CD4-positive, alpha-beta T cell treated with Interleukin-4 for 1 hour (primary cell): ENCODE measurements at places on chromosomes 3 and 15.

DNA sequence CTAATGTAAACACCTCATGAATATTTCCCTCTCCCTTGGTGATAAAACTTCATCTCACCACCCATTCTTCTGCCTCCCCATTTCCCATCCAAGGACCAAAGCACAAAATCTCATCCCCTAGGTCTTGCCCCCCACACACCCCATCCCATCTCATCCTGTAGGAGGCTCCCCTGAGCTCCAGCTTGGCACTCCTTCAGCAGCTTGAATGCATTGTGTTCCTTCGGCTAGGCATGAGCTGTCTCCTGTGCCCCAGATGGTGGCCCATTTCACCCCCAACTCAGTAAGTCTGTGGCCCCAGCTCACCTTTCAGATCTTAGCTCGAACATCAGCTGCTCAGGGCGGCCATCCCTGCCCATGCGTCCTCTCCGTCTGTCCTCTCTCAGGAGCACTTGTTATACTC is 203.6 kb upstream of the NR2F2 start:
- DNase-seq, result no peak

DNA sequence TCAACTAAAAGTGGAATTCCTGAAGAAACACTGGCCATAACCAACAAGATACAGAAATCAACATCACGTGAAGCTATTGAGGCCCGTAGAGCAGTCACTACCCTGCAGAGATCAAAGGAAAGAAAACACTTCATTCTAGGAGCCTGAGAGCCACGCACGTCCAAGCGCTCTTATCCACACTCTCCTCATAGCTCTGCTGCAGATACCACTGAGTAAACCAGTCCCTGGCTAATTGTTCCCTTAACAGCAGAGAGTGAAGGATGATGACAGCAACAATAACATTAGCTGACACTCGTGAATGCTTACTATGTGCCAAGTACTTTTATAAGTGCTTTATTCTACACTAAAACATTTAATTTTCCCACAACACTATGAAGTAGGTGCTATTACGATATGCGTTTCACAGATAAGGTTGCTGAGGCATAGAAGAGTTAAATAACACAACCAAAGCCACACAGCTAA is 271.0 kb upstream of the GADL1 start:
- DNase-seq, result no peak

DNA sequence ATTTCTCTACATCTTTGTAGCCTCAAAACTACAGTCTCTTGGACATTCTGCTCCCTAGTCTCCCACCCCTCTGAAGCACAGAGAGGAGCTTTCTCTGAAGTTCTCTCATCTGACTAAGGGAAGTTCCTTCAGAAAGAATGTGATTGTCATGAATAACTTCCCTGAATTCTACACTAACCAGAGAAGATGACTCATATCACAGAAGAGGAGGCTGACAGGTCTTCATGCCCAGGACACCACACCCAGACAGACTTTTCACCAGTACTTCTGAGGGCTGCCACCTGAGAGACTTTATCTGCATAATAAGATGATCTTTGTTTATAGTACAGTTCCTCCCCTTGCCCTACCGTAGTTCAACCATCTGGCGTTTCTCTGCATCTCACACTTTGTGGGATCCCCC is 52.8 kb downstream of the CDIN1 start:
- DNase-seq, result no peak

GRCh38 chr3:126947429-126947828 is 35.5 kb upstream of the PLXNA1 start:
- no peak for DNase-seq

DNA sequence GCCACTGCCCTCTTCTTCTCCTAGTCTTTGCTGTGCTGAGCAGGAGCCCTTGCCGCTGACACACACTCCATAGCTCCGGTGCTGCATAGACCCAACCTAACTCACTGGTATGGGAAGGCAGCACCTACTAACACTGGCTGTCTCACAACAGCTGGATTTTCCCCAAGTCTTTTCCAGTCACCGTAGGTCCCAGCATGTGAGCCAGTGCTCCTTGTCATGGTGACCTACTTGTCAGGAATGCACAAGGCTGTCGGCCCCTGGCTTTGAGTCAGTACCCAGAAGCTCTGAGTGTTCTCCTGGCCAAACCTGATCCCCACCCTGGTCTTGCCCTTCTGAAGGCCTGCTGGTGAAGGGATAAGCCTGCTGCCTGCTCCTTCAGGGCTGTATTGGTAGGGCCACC is 25.7 kb downstream of the AMOTL2 start:
- DNase-seq, result no peak

DNA sequence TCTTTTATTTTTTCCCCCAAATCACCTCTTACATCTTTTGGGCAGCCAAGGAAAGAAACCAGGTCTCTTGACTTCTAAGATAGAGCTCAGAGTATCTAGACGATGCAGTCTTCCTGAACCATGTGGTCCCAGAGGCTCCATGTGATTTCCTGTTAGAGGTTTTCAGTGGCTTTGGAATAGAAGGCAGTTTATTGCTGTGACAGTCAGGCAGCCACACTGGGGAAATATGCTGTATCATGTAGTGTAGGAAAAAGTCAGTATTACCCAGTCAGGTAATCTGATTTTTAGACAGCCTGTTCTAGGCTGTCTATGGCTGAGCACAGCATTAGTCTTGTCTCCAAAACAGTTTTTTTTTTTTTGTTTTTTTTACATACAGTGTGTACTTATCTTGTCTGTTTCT is 294.3 kb downstream of the THSD4 start:
- DNase-seq, result no peak

GRCh38 chr3:33848624-33849347 is 50.4 kb downstream of the PDCD6IP start:
- DNase-seq, result no peak

DNA sequence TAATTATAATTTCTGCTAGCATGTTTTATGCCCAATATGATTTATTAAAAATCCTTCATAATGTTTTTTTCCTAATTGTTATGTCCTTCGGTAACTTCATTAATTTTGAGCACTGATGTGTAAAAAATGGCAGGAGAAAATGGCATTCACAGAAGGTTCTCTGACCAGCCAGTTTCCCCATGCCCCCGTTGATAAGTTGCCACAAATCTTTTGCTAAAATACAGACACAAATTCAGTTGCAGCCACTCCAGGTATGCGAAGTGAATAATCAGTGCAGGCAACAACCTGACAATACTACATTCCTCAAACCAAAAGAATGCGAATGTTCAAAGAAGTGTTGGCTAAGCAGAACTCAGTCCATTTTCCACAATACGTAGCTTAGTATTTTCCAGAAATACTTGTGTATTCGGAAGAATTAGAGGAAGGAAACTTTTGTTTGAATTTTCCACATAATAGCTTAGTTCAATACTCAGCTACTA is 32.7 kb downstream of the CHL1 start:
- DNase-seq, result no peak

GRCh38 chr15:83955806-83956265 is 279.7 kb upstream of the GOLGA6L4 start:
- DNase-seq, result peak; percentile 15

- no peak for DNase-seq
Measured at GRCh38 chr3:181493423-181493822, 218.3 kb upstream of the SOX2 start.

DNA sequence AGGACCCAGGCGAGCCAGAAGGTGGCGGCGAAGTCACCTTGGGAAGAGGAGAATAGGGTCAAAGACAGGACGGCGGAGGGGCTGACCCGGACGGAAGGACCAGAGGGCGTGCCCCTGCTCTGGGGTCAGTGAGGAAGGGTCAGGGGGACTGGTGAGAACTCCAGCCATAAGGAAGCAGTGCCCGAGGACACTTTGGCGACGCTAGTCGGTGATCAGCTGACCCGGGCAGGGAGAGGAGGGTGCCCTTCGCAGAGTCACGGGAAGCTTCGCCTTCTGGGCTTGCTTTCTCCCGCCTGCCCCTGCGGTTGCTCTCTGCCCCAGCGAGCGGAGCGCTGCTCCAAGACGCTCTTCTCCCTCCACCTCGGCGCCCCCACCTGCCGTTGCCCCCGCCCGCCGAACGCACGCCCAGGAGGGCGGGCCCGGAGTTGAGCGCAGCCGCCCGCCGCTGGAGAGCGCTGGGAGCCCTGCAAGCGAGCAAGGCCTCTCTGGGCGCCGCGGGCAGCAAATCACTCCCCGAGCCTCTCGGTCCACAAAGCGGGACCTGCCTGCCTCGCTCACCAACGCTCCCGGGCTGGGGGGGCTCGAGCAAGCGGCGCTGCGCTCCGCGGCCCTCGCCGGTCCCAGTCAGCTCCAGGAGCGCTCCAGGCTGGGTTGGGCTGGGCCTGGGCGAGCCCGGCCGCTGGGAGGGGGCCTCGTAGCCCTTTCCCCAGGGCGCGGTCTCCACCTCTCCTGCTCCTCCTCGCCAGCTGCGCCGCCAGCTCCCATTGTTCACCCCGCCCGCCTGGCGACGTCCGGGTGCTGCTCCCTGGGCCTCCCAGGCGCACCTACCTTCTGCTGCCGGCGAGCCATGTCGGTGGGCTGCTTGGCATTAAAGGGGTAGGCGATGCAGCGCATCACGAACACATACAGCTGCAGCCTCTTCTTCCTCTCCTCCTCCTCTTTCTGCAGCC is 1.2 kb downstream of the CADPS start:
- no peak for DNase-seq

DNA sequence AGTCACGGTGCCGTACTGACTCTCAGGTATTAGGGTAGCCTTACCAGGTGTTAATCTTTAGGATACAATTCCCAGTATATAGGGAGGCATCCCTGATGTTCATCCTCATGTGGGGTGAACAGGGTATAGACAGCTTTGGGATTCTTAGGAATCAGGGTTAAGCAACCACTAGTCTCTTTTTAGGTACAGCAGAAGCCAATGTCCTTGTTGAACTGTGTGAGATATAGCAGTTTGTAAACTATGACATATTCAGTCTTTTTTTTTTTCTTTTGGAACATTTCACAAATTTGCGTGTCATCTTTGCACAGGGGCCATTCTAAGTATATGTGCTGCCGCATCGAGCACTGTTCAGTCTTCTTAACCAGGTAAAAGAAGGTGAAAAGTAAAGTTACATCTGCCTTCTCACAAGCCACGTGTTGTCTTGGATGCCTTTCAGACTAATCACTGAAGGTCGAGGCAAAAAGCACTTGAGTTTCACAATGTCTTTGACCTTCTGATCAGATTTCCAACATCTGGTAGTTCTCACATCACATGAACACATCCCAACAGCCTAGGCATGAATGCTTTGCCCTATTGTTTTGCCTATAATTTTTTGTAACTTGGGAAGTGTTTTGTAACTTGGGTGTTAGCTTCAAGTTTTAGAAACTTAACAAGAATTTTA is 17.2 kb downstream of the TSEN2 start:
- DNase-seq, result no peak

GRCh38 chr15:97654481-97655076 is 305.9 kb upstream of the ARRDC4 start:
- DNase-seq, result no peak

GRCh38 chr15:98943601-98944151 is 63.9 kb downstream of the PGPEP1L start:
- DNase-seq, result no peak

GRCh38 chr3:126098391-126098858 is 14.5 kb upstream of the SLC41A3 start:
- DNase-seq, result no peak

- peak; percentile 52 for DNase-seq
Measured at GRCh38 chr3:107524326-107524840, 1.6 kb downstream of the BBX start.

DNA sequence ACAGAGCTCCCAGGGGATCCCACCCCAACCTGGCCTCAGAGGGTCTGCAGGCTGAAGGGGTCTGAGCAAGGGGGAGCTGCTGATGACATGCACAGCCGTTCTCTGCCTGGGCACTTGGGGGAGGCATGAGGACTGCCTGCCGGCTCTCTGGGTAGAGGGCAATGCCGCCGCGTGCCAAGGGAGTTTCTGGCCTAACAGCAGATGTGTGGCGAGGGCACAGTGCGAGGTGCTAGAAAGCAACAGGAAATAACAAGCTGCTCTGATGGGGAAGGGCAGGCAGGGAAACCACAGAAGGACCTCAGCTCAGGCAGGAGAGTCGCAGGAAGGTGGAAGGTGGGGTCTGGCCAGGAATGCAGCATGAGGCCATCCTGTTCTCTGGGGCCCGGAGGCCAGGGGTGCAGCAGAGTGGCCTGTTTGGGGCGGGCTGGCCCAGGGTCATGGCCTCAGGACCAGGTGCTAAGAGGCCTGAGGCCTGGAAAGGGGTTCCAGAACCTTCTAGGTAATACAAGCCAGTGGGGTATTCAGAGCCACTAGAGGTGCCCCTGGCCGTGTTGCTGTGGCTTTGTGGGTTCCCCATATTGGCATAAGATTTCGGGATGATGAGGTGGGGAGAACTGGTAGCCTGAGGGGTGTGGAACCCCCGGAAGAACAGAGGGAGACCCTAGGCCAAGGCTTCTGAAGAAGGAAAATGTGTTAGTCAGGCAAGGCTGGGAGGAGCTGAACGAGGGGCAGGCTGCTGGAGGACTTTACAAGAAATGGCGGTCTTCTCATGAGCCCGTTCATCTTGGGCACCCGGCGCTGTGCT is 41.2 kb downstream of the RGMA start:
- peak; percentile 62 for DNase-seq

- DNase-seq, result peak; percentile 16
Measured at GRCh38 chr3:128805772-128806171, 73.6 kb upstream of the ACAD9 start.

DNA sequence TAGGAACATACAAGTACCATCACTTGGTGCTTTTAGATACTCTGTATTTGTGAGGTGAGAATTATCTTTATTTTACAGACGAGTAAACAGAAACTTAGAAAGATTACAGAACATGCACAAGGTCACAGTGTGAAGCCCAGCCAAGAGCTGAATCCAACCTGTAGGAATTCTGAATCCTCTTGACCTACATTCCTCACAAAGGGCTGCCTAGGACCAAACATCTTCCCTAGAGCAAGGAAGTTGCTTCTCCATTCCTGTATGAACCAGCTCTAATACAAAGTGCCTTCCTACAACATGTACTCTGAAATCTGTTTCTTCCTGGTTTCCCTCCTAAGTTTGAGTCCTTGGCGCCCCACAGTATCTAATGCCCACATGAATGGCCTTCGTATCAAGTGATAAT is 2.9 kb downstream of the HDGFL3 start:
- DNase-seq, result no peak

- DNase-seq, result no peak
Measured at GRCh38 chr3:132690040-132690439, 29.9 kb downstream of the UBA5 start.

DNA sequence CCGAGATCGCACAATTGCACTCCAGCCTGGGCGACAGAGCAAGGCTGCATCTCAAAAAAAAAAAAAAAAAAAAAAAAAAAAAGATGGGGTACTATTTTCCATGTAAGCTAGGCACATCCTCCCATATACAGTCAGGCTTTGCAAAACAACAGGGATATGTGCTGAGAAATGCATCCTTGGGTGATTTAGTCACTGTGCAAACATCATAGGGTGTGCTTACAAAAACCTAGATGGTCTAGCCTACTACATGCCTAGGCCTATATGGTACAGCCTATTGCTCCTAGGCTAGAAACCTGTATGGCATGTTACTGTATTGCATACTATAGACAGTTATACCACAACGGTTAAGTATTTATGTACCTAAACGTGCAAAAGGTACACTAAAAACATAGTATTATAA is 75.0 kb downstream of the TTBK2 start:
- DNase-seq, result no peak

DNA sequence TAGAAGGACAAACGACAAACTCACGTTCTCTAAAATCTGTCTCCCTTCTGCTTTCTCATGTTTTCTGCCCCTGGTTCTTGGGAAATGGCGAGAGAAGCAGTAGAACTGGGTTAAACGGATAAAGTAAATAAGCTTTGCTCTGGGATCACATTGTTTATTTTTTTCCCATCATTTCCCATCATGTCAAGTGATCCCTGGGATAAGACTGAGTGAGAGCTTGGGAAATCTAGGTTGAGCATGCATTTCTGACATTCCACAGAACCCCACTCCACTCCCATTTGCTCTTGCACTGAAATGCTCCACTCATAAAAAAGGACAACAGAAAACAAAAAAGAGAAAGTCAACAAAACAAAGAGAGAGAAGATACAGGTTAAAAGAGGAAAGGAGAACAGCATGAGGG is 69.1 kb downstream of the SEMA6D start:
- DNase-seq, result no peak
